ENCODE measurements at places on chromosomes 5 and 9. TPM values are rescaled to one million over a fixed set of nuclear protein-coding genes. Genes with fewer than 3 reads are reported as not detected.

DNA sequence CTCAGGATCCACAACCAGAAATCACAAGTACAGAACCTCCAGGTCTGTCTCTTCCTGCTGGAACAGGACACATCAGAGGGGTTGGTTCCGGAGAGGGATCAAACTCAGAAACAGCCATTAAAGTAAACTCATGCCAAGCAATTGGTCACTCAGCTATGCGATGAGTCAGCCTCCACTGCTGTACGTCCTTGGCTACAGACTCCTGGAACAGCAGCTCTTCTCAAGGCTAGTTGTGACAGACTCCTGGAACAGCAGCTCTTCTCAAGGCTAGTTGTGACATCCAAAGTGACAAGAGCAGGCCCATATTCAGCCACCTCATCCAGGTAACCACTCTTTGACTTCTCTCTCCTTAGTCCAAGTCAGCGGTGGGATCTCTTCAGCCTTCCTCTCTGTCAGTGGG is at the start of gene SPINK13:
Gene SPINK13, plus strand, starts transcription at position 229 of the 400 bp plus-strand sequence. CDS start 1,279 bp downstream, outside the sequence.
- DNase-seq: peak; percentile 27

The HMHB1 gene
- not detected for polyA plus RNA-seq

The STXBP1 gene
- 12.7 TPM for polyA plus RNA-seq

DNA sequence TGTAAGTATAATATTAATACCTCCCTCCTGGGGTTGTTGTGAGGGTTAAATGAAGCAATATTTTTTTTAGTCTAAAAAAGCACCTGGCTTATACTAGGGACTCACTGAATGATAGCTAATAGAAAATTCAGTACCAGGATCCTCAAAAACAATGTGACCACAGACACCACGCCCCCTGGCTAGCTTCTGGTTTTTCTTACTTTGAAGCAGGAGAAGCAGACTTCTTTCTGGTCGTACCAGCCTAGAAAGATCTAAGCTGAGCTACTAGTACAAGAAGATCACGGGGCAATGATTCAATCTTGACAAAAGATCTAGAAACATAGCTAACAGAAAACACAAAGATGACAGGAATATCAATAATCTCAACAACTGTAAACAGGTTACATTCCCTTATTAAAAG is 218.5 kb upstream of the SLC30A5 start:
- no peak for DNase-seq

- DNase-seq: no peak
These were observed 5.8 kb downstream of the PAEP start for GRCh38 chr9:135567311-135567710.

- no peak for DNase-seq
These were observed 1077.7 kb upstream of the SEMA6A start for GRCh38 chr5:117652036-117652957.

The FYB1 gene
- polyA plus RNA-seq: not detected

The CCDC112 gene
- 2.8 TPM for polyA plus RNA-seq

GRCh38 chr5:11863911-11864310 is 40.3 kb downstream of the CTNND2 start:
- DNase-seq: no peak

DNA sequence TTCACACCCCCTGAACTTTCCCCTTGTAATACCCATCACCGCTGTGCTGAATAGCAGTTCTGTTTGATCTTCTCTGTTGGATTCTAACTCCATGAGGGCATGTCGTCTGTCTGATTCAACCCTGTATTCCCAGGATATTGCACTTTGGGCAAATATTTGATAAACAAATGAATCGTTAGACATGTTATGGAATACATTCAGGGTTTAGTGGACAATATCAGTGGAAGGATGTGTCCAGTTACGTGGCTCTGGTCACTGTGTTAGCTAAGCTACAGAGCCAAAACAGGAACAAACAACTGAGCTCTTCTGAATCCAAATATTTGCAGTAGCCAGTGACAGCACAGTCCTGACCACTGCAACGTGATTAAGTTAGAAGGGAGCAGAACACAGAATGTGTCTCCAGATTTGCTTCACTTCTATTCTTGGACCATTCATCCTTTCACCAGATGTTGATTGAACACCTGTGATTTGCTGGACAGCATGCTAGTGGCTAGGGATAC is 13.2 kb downstream of the ANGPTL2 start:
- no peak for DNase-seq

DNA sequence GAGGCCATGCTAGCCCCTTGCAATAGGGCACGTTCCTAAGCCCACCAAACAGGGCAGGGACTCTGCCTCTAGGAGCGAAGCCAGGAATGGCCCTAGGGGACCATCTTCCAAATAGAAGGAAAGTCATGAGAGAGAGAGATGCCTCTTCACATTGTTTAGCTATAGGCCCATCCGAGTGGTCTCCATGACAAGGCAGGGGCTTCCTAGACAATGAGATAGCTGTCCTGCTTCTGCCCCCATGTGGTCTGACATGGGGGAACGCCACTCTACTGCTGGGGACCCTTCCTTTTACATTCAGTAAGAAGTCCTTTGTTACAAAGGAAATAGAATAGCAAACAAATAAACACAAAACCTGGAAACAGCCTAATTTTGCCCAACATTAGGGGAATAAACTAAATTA is 17.9 kb upstream of the KIF4B start:
- peak; percentile 39 for DNase-seq

DNA sequence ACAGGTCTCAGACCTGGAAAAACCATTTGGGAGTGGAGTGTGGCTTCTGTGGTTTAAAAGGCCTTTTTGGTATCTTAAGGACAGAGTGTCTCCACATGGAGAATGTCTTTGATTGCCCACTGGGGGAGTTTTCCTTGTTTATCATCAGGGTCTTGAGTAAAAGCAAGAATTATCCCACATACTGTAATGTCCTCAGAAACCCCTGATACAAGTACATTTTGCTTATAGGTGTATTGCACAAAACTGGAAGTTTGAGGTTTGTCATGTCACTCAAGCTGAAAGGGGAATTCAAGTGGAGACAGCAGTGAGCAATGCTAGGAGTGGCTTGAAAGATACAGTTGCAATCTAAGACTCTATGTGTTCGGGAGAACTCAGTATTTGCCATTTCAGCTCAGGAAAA is 62.7 kb upstream of the GRAMD2B start:
- no peak for DNase-seq

The SPATA6L gene
- 0.40 TPM for polyA plus RNA-seq

GRCh38 chr5:60295423-60295822 is 401.9 kb upstream of the PDE4D start:
- peak; percentile 16 for DNase-seq

The FCN2 gene
- not detected for polyA plus RNA-seq

The SAXO1 gene
- polyA plus RNA-seq: not detected

DNA sequence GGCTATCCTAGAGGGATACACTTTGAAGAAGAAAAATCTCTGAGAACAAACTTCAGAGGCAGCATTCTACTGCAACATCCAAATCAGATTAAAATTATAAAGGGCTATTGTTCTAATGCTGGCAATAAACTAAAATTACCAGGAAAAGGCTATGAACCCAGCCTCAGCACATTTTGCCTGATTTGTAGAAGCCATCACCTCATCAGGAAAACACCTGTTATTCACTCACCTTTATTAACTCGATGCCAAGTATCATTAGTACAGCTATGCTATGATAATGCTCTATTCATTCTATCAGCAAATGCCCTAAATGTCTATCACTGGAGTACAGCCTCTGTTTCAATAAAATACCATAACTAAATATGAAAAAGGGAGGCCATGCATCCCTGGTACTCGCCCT is 510.2 kb downstream of the RASEF start:
- no peak for DNase-seq

The SOHLH1 gene
- polyA plus RNA-seq: not detected

DNA sequence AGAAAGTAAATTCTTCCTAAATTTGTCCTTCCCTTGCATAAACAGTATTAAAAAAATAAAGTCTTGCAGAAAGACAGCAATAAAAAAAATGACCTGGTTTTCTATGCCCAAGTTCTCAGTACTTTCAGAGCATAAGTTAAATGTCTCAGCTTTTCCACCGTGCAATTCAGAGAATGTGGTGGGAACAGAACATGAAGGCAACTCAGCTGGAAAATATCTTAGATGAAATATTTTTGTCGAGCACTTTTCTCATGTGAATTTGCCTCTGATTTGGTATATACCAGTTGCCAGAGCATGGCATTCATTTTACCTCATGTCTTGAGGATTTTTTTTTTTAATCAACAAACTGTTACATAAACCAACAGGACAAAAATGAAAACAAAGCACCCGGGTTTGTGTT is 176.1 kb downstream of the CETN3 start:
- no peak for DNase-seq

- no peak for DNase-seq
These were observed 18.6 kb downstream of the ANKHD1 start for GRCh38 chr5:140420226-140420570.

DNA sequence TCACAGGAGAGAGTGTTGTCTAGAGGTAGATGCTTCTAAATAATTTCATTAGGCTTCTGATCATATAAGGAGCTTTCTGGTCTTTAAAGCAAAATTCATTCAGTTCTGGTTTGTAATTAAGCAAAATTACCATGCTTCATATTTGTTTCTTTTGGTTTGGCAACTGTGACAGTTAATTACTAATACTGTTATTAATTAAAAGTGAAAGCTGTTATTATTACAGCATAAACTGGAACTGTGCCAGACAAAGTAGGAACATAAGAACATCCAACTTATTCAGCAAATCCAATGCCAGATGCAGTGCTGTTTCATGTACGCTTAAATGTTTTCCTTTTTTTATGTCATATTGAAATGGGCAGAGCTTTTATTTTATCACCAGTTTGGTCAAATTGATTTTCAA is 70.4 kb upstream of the DAB2 start:
- peak; percentile 53 for DNase-seq

DNA sequence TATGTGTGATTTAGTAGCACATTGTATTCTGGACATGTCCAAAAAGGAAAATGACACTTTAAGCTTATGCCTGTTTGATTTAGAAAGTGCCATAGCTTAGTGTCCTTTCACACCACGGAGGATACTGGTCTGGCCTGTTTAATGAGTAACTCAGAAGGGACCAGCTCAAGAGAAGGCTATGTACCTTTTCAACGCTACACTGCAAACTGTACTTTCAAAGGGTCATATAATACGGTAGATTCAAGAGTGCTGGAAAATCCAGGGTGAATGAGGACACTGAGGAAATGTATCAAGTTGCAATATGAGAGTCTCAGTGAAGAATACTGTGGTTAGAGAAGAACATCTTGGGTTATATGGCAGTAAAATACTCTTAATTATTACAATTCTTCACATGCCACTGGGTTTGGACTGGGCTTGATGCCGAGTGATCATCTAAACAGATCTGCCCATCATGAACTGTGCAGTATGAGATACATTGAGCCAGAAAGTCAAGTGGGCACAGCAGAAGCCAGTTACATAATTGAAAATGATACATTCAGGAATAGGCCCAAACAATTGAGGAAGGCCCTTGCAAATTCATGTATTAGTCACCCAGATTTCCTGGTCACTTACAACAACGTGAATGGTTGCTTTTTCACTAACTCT is 1211.5 kb upstream of the CDH9 start:
- DNase-seq: no peak

DNA sequence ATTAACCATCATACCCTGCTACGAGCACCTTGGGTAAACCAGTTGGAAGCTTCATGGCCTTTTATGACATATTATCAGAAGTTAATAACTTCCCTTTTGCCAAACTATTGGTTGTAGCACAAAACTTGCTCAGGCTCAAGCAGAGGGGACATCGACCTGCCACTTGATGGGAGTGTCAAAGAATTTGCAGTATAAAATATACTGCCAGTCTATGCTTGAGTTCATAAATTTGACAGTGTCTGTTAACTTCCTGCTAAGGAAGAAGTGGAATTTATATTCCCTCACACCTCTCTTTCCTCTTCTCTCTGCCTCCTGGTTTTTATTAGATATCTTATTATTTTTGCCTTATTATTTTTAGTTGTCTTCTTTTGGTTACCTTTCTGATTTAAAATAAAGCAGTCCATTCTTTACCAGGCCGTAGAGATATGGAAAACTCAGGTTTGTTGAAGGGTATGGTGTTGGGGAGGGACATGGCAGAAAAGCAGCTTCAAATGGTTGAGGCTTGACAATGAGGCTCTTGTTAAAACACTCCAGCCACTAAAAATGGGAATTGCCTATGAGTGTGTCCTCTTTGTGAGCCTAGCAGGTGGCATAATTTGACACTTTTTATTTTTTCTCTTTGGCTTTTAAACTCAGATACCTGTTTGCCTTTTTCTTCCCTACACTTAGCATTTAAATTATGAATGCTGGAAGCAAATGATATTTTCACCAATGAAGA is 298.0 kb downstream of the DOCK8 start:
- no peak for DNase-seq

The TPRN gene
- 5.7 TPM for polyA plus RNA-seq

The TAL2 gene
- polyA plus RNA-seq: not detected

DNA sequence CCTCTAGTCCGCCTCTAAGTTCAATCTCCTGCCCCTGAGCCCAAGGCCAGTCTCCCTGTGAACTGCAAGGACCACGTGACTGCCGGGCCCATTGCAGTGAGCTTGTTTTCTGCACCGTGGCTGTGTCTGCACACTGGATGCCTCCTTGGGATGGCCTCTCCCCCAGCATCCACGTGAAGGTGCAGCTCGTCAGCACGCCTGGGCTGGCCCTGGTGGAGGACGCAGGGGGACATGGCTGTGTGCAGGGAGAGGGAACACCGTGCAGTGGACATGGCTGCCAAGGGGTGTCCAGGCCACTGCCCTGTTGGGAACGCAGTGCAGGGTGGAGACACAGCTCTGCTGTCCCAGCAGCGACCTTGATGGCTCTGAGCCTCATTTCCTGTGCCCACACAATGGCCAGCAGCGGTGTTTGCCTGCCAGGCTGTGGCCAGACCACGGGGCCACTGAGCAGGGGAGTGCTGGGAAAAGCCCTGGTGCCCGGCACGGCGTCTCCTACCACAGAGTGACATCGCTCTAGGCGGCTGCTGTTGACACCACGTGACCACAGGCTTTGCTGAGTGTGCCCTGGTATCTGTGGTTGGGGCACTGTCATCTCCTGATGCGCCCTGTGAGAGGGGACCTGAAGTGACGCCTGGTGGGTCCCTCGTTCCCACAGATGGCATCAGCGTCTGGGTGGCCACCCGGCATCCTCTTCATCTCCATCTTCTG is 26.9 kb upstream of the EXOC3 start:
- no peak for DNase-seq

The CDC25C gene
- 5.5 TPM for polyA plus RNA-seq

The SPOCK1 gene
- polyA plus RNA-seq: 123 TPM

The ZFYVE16 gene
- polyA plus RNA-seq: 3.6 TPM

The ANKRD31 gene
- not detected for polyA plus RNA-seq

Measured in endothelial cell of umbilical vein (primary cell).